ENCODE measurements at places on chromosomes 3 and 15. TPM values are rescaled to one million over a fixed set of nuclear protein-coding genes. Genes with fewer than 3 reads are reported as not detected.

The ST3GAL6 gene
- total RNA-seq: 1.4 TPM

The CERS3 gene
- total RNA-seq: not detected

The CDC25A gene
- 25.3 TPM for total RNA-seq

The GOLGA8G gene
- not detected for total RNA-seq

The GPR176 gene
- 59.6 TPM for total RNA-seq

The IGSF10 gene
- 0.10 TPM for total RNA-seq

The CEMIP gene
- 5.4 TPM for total RNA-seq

The CA12 gene
- 4.8 TPM for total RNA-seq

The C3orf80 gene
- total RNA-seq: not detected

The CFAP100 gene
- not detected for total RNA-seq

The TGM4 gene
- total RNA-seq: not detected

The FAM81A gene
- not detected for total RNA-seq

The RYR3 gene
- total RNA-seq: not detected

The FBLN2 gene
- 59.9 TPM for total RNA-seq

The KNG1 gene
- total RNA-seq: not detected

The SLC51B gene
- total RNA-seq: not detected

The GOLGA8J gene
- total RNA-seq: 0.07 TPM

The QTRT2 gene
- total RNA-seq: 21.8 TPM

The SHF gene
- 0.33 TPM for total RNA-seq

The ACKR4 gene
- total RNA-seq: 3.9 TPM

The BFSP2 gene
- not detected for total RNA-seq

The ECE2 gene
- total RNA-seq: not detected

The IL1RAP gene
- 6.4 TPM for total RNA-seq

The SUSD5 gene
- 5.4 TPM for total RNA-seq

The HESX1 gene
- not detected for total RNA-seq

The SLCO3A1 gene
- total RNA-seq: 17.0 TPM

The ARHGEF26 gene
- 0.63 TPM for total RNA-seq

The ANAPC13 gene
- 169 TPM for total RNA-seq

The AQP9 gene
- total RNA-seq: not detected

The TYRO3 gene
- 12.2 TPM for total RNA-seq

The CD200 gene
- total RNA-seq: not detected

The SPESP1 gene
- total RNA-seq: not detected

The CLDN18 gene
- not detected for total RNA-seq

The EPB42 gene
- total RNA-seq: not detected

The SLC12A8 gene
- 52.7 TPM for total RNA-seq

The CCDC54 gene
- total RNA-seq: not detected

The SLC27A2 gene
- not detected for total RNA-seq

The PYGO1 gene
- total RNA-seq: 4.9 TPM

The COL7A1 gene
- total RNA-seq: 1.3 TPM

The KIF15 gene
- 18.1 TPM for total RNA-seq

The UBA5 gene
- total RNA-seq: 40.5 TPM

The GABRR3 gene
- total RNA-seq: not detected

The C15orf62 gene
- total RNA-seq: not detected

The SLC6A11 gene
- 0.95 TPM for total RNA-seq

The CAMKV gene
- total RNA-seq: 0.20 TPM

The TMEM212 gene
- not detected for total RNA-seq

The ZNF860 gene
- total RNA-seq: not detected

The GP9 gene
- total RNA-seq: not detected

The RUVBL1 gene
- total RNA-seq: 236 TPM

The ERICH6 gene
- not detected for total RNA-seq
